ENCODE measurements at places on chromosomes 6 and 20.

DNA sequence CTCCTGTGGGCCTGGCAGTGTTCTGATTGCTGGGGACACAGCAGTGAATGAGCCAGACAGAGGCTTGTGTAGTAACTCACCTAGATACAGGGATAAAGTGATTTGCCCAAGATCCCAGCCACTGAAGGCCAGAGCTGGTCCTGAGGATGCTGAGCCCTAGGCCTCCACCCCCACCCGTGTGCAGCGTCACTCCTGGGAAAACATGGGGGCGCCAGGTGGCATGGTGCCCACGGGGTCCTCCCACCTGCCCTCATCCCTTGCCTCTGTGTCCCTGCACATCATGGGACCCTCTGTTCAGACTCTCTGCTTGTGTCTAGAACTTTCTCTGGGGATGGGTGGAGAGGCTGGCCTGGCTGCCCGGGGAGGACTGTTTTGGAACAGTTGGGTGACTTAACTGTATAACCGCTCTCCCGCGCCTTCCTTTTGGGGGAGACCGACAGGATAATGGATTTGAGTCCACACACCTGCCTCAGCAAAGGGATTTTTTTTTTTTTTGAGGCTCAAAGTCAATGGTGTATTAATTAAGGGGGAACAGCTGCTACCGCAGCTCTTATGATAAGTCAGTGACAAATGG, 19.6 kb downstream of the LEMD2 start:
- DNase-seq = no peak

- DNase-seq = no peak
These were observed 1.3 kb upstream of the LRFN2 start for GRCh38 chr6:40588480-40588879.

DNA sequence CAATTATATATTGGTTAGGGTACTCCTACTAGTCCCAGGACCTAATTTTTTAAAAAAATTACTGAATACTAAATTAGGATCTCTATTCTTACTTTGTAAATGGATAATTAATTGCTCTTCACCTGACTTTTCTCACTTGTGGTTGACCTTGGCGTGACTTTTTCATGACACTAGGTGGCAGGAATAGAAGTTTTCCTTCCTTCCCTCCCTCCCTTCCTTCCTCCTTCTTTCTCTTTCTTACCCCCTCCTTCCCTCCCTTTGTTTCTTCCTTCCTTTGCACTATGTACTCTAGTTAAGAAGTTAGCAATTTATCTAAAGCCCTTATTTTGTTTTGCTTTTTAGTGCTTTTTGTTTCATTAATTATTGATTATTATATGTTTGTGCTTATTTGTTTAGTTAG, 20.4 kb upstream of the HBS1L start:
- DNase-seq = no peak

GRCh38 chr6:18302561-18303439, 38.5 kb upstream of the DEK start:
- no peak for DNase-seq

GRCh38 chr6:22025468-22026163, 271.2 kb downstream of the PRL start:
- no peak for DNase-seq
